ENCODE measurements at places on chromosomes 1 and 21.

DNA sequence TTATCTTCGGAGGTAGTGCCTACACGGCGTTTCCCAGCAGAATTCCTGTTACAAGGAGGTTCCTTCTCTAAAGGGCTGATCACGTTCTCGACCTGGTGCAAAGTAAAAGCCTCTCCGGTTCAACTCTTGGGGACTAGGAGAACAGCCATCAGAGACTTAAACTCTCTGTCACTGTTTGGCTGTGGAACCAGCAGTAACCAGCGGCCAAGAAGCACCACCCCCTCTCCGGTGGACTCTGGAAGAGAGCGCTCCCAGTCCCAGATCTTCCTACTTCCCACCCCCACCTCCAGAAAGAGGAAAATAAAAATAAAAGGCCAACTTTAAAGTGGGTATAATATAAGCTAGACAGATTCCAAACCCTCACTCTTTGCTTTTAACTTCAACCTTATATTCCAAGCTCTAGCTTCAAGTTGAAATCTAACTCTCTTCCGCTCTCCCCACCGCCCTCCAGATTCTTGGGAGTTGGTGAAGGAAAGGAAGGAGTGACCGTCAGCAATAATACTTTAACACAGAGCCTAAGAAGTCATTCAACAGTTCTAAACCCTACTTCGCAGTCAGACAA lies 2.9 kb downstream of the BRINP3 start:
- DNase-seq = peak; percentile 25

DNA sequence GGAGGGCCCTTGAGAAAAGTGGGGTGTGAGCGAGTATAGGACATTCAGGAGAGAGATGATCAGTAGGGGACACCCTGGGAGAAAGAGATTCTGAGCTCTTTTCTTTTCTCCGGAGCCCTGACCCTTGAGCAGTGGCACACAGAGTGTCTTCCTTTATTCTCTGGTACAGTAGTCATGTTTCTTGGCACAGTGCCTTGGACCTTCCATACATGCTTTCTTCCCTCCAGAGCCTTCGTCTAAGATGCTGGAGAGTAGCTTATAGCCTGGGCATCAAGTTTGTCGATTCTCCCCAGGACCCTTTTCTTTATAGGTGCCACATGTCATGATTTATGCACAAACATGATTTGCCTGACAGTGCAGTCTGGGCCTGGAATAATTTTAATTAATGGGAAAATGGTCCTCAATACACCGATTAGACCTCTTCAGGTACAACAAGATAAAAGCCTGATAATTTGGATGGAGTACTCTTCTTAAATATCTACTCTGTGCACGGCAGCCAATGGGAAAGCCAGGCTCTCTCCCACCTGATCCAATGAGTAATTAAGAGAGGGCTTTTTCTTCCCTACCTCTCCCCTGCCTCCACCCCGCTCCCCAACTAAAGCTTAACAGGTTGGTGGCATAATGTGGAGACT lies at the start of gene TBX19:
TBX19 (plus strand) TSS at position 582 of the 632 bp plus-strand sequence. CDS start 214 bp downstream, outside the sequence.
- no peak for DNase-seq

- DNase-seq = no peak
Observed at GRCh38 chr1:177305040-177306018, 134.6 kb downstream of the BRINP2 start.

DNA sequence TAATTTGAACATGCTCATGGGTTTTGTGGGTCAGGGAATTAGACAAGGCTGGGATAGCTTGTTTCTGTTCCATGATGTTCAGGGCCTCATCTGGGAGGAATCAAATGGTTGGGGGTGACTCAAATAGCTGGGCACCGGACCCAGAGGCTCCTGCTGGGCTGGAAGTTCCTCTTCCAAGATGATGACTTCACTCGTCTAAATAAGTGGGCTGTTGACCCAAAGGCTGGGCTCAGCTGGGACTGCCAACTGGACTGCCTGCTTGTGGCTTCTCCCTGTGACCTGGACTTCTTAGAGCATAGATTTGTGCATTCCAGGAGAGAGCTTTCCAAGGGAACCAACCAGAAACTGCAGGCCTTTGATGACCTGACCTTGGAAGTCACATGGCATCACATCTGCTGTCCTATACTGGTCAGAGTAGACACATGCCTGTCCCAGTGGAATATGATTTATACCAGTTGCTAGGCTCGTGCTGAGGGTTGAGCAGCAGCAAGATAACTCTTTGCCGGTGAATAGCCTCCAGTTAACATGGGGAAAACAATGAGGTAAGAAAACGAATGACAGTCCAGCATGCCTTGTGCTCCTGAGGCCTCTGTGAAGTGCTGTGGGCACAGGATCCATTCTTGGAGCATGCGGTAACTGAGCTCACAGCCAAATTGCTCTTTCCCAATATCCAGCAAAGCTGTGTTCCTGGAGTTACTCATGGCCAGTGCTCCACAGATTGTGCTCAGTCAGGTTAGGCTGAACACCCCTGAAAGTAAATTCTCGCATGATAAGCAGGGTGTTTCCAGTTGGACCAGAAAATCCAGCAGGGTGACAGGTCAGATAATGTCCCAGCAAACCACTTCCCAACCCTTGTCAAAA lies 272.9 kb upstream of the TMEM51 start:
- DNase-seq = no peak

DNA sequence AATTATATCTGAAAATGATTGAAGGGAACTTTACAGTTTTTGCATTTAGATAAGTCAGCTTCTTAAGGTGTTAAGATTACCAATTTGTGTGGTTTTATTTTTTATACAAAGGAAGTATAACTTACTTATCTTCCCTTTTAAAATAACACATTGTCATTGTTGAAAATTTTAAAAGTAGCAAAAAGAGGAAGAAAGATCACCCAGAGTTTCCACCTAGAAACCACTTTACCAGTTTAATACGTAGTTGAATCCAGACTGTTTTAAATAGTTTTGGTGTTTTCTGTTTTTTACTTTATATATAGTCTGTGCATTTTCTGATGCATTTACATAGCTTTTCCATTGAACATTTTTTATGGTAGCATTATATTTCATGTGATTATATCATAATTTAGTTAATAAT lies 6.1 kb downstream of the CCDC18 start:
- no peak for DNase-seq

GRCh38 chr1:234478481-234479309 lies at the start of gene TARBP1:
Gene TARBP1 (minus strand): TSS chr1:234479179. CDS start chr1:234479103, 76 bp downstream.
- peak; percentile 83 for DNase-seq

DNA sequence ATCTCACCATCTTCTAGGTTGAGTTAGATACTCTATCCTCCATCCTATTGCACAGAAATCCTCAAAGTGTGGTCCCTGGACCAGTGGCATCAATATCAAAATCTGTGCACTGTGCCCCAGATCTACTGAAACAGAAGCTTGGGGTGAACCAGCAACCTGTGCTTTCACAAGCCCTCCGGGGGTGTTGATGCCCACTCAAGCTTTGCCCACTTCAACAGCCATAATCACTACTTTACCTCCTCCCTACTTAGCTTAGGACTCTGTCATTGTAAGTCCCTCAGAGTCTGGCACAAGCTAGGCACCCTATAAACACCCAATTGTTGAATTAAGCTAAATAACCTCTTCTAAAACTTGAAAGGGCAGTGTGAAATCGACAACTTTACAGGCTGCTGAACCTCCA lies 144.2 kb upstream of the SOD1 start:
- no peak for DNase-seq

DNA sequence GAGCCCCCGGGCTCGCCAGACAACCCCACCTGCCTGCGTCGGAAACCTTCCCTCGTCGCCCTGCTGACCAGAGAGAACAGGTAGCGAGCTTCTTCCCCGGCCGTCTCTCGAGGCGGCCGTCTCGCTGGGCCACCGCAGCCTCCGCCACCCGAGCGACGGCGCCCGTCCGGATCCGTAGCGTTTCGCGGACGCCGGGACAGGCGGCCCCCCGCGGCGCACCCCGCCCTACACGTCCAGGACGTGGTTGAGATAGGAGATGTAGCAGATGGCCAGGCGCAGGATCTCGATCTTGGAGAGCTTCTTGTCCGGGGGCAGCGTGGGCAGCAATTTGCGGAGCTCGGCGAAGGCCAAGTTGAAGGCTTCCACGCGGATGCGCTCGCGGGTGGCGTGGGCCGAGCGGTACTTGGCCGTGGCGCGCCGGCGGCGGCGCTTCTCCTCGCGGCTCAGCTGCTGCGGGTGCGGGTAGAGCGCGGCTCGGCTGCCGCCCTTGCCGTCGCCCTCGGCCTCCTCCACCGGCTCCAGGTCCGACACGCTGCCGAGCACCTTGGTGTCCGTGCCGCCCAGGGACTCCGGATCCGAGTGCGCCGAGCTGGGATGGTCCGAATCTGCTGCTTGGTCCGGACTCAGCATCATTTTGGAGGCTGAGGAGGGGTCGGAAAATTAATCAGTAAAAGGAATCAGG lies 3.0 kb downstream of the NHLH2 start:
- DNase-seq = no peak

DNA sequence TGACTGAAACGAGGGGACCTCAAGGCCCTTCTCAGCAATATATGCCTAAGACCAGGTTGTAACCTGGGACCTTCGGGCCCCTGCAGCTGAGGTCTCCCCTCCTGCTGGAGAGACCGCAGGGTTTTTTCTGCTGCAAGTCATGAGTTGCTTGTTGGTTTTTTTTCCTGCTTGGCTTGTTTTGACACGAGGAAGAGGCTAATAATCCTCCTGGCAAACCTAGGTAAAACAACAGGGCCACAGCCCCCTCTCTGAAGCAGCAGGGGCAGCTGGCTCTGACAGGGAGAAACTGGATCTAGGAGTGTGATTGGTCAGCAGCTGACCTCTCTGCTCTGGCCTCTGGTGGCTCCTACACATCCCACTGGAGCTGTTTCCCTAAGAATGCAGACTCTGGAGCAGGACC lies 69.0 kb downstream of the CD34 start:
- no peak for DNase-seq

DNA sequence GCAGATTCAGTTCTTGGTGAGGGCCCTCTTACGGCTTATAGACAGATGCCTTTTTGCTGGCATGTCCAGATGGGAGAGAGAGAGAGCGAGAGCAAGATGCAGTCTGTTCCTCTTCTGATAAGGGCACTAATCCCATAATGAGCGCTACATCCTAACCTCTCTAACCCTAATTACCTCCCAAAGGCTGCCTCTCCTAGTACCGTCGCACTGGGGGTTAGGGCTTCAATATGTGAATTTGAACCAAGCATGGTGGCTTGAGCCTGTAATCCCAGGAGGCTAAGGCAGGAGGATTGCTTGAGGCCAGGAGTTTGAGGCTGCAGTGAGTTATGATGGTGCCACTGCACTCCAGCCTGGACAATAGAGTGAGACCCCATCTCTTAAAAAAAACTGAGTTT lies 10.5 kb upstream of the SDE2 start:
- DNase-seq = no peak
